Fibroblast of villous mesenchyme (primary cell): ENCODE measurements at places on chromosomes 3 and 15.

GRCh38 chr3:31615071-31615875 is 82.5 kb downstream of the STT3B start:
- DNase-seq = no peak

- DNase-seq = peak; percentile 4
These were observed 6.6 kb upstream of the ITIH3 start for GRCh38 chr3:52787672-52788625.

DNA sequence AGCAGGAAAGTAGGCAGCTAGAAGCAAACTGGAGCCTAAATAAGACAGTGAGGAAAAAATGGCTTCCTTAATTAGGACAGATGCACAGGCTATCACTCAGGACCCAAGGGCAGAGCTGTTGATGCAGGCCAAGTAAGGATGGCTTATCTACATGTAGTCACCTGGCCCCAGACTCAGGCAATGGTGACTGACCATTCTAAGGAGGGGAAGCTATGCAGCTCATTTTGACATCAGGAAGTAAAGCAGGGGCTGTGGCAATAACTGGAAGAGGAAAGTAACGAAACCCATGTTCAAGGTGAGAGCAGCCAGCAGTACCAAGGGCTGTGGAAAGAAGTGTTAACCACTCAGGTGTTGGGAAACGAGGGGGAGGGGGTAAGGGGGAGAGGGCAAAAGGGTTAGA is 16.2 kb downstream of the ACAD11 start:
- DNase-seq = no peak

DNA sequence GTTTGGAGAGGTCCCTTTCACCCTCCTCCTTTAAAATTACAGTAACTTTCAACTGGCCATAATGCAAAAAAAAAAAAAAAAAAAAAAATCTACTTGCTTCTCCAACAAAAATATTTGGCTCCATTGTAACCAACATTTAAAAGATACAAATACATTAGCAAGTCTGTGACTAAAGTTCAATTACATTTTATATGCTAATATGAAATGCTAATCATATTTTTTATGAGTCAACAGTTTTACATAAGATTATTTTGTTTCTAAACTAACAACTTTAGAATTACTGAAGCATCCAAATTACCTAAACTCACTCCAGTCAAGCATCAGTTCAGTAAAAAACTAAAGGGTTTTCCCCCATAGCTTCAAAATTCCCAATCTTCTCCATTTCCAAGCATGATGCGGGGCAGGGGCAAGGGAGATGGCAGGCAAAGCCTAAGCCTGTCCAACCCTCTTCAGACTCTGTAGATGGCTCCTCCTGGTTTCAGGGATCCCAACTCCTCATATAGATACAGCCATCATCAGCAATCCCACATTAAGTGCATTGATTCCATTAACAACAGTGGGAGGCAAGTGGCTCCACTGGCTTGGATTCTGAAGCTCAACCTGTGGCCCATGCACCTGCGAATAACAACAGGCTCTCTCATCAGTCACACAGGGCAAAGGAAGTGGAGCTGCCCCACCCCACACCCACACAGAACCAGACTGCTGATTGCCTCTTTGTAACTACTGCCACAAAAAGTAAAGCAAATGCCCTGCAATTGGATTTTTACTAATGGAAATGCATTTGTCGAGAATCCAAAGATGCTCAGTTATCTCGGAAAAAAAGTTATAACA is 15.0 kb downstream of the SFMBT1 start:
- no peak for DNase-seq

- peak; percentile 48 for DNase-seq
These were observed 23.0 kb upstream of the ANP32A start for GRCh38 chr15:68843425-68844311.

- DNase-seq = no peak
These were observed 64.7 kb upstream of the CCDC39 start for GRCh38 chr3:180743813-180744590.

DNA sequence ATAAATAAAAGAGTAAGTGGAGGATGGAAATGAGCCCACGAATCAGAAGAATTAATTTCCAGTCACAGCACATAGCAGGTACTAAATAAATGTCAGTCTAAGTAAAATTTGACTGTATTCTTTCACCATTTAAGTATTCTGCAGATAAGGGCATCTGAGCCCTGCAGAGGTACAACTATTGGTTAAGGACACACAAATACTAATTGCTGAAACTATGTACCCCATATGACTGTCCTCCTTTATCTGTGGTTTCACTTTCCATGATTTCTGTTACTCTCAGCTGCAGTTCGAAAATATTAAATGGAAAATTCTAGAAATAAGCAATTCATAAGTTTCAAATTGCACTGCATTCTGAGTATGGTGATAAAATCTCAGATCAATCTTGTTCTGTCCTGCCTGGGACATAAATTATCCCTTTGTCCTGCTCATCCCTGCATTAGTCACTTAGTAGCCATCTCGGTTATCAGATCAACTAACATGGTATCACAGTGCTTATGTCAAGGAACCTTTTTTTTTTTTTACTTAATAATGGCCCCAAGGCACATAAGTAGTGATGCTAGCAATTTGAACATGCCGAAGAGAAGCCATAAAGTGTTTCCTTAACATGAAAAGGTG is 95.1 kb downstream of the LSAMP start:
- no peak for DNase-seq

- DNase-seq = no peak
These were observed 118.8 kb downstream of the SRGAP3 start for GRCh38 chr3:9130345-9131305.

- DNase-seq = no peak
These were observed 154.5 kb downstream of the ATP8B4 start for GRCh38 chr15:49964551-49964950.

DNA sequence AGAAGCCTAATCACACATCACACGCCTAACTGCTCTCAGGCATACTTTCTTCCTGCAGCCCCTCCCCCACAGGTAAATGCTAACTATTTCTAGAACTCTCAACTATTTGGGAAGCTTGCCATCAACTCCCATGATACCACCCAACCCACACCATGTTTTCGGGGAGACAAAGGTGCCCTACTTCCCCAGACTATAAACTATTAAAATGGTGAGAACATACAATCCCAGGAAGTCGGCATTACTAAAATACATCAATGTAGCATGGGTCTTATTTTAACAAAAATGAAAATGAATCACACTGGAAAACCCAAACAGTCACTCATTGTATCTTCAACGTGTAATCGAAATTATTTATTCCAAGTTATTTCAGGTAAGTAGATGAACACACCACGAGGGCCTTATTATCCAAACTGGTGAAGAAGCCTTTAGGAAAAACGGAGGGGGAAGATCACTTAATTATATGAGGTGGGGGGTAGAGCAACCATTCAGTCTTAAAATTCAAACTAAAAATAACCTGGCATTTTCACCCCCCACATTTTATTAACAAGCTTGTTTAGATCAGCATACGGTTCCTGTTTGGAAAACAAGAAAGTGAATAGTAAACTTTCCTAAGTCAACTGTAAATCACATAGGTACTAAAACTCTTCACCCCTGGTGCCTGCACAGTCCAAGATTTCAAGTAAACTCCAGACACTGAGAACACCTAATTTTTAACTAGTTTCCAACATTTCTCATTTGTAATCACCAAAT is 1.9 kb downstream of the TBL1XR1 start:
- DNase-seq = peak; percentile 57

- DNase-seq = no peak
These were observed 38.3 kb downstream of the USF3 start for GRCh38 chr3:113658107-113658506.

DNA sequence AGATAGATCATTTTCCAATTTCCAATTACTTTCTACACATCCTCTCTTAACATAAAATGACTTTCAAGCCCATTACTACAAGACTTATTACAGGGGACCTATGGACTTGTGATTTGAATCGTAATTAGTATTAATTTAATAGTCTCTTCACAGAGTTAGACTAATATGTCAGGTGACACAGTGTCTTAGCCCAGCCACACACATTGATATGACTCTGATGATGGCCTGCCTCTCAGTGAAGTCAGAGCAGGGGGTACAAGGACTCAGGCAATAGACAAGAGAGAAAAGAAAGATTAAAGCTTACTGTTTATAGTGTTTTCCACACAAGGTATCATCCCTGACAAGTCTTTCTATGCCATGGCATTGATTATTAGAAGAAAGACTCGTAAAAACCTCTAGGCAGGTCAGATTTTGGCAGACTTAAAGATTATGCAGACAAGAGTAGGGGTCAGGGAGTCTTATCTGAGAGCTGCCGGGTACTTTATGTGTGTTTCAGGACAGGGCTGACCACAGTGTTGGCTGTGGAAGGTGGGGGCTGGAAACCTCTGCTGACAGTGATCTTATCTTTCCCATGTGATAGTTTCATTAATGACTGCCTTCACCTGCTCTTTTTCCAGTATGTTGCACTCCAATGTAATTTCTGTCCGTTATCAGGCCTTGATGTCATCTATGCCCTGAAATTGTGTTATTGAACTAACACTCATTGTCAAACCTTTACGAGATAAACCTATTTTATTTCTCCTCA is 50.1 kb downstream of the B3GALNT1 start:
- no peak for DNase-seq

- no peak for DNase-seq
These were observed 67.4 kb downstream of the MECOM start for GRCh38 chr3:169596126-169596525.

- peak; percentile 22 for DNase-seq
These were observed 45.7 kb upstream of the ABI3BP start for GRCh38 chr3:101038880-101039279.
